ENCODE measurements at places on chromosomes 13 and 19.

DNA sequence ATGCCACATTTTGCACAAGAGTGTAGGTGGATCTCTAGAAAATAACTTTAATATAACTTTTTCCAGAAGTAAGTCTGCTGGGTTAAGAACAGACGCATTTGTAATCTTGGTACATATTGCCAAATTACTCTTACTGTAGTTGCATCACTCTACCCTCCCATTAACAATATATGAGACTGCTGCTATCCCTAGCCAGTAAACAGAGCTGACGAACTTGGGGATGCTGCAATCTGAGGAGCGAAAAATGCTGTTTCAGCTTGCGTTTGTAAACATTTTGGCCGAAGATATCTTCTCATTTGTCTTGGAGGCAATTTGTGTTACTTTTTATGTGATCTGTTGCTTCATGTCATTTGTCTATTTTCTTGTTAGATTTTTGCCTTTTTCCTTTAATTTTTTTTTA, 1482.8 kb downstream of the OLFM4 start:
- peak; percentile 21 for DNase-seq

DNA sequence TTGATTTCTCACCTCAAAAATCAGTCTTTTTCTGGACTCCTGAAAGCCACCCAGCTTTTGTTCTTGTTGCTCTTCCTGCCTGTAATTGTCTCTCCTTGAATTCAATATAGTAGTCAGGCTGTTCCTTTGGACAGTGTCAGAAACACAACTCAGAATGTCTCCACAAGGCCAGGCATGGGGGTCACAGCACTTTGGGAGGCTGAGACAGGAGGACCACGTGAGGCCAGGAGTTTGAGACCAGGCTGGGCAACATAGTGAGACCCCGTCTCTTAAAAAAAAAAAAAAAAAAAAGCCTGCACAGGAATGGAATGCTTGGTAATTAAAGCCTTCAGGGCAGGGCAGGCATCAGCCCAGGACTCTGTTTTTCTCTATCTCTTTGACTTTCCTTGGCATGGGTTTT, 8.9 kb upstream of the BAX start:
- DNase-seq, result no peak

- DNase-seq, result no peak
These were observed 739.4 kb upstream of the GPC6 start for GRCh38 chr13:92487238-92487637.

GRCh38 chr13:66102864-66103263, 1127.3 kb downstream of the PCDH9 start:
- no peak for DNase-seq

- no peak for DNase-seq
These were observed 8.0 kb upstream of the DHRS12 start for GRCh38 chr13:51811920-51812451.

GRCh38 chr19:1751367-1752008, 1.8 kb upstream of the ONECUT3 start:
- DNase-seq, result no peak

GRCh38 chr19:14112809-14113385, 4.7 kb downstream of the PRKACA start:
- DNase-seq, result peak; percentile 76

GRCh38 chr13:46307554-46307953, 79.5 kb downstream of the RUBCNL start:
- no peak for DNase-seq

DNA sequence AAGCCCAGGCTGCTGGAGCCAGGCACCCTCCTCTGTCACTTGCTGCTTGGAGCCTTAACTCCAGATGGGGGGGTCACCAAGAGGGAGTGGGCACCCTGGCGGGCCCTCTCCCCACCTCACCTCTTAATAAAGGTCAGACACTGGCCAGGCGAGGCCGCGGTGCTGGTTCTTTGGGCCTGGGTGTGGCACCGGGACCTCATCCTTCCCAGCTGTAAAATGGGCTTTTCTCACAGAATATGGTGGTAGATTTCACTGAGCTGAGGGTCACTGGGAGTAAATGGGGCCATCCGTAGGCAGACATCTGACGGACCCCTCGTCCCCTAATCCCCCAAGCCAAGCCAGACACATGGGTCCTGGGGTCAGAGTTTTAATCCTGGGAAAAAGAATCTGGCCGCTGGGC, 14.9 kb downstream of the STAP2 start:
- DNase-seq, result no peak

- DNase-seq, result no peak
These were observed 23.1 kb downstream of the SIGLEC5 start for GRCh38 chr19:51607077-51607476.

GRCh38 chr19:10317857-10318462, 2.1 kb upstream of the FDX2 start:
- no peak for DNase-seq

DNA sequence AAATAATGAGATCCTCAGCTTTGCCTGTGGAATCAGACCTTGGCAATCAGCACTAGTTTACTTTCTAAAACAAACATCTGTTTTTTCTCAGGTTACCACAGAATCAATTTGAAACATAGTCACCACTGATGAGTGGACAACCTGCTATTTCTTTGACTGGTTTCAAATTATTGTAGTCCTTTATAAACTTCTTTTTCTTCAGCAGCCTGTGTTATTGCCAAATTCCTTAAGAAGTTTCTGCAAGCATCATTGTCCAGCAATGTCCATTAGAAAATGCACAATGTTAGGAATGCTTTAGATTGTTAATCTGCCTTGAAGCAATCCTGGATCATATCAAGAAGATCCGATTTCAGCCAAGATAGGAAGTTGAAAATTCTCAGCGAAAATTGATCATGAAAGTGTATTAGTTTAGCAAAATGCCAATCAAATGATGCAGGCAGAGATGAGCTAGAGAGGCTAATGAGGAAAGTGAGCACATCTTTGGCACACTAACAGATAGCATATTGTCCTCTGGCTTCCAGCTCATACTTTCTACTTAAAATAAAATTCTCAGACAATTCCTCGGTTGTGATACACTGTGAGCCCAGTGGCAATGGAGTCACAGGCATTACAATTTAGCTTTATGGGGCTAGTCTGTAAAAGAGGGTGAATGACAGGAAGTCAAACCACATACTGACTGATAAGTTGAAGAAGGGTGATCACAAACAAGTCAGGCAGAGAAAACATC, 270.6 kb downstream of the SLITRK6 start:
- DNase-seq, result peak; percentile 80

DNA sequence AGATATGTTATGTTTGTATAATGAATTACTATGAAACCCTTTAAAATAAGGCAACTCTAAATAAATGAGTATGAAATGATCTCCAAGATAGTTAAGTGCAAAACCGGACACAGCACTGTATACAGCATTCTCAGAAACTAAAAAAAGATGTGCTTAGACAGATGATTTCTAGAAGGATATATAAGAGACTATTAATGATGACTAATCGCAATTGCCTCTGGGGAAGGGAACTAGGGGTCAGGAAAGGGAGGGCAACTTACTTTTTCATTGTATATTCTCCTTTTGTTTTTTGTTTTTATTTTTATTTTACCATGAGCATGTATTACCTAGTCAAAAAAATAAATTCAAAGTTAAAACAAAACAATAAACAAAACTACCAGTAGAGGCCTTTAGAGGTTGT, 12.8 kb downstream of the PEG3 start:
- DNase-seq, result no peak

- DNase-seq, result no peak
These were observed 79.2 kb downstream of the SLAIN1 start for GRCh38 chr13:77776704-77777103.

DNA sequence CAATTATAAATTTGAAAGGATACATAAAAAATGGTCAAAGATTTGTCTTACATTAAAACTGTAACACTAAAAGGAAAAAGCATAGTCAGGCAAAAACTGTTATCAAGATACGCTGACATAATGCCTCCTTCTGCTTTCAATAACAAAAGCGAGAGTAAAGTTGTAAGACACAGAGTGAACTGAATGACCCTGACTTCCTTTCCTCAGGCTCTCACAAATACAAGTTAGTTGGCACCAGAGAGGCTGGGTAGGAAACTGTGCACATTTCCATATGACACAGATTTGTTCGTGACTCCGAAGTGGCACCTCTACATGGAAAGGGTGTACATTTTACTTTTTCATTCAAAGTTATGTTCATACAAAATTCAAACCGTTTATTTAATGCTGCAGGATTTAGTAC, 15.4 kb downstream of the FGF14 start:
- no peak for DNase-seq

DNA sequence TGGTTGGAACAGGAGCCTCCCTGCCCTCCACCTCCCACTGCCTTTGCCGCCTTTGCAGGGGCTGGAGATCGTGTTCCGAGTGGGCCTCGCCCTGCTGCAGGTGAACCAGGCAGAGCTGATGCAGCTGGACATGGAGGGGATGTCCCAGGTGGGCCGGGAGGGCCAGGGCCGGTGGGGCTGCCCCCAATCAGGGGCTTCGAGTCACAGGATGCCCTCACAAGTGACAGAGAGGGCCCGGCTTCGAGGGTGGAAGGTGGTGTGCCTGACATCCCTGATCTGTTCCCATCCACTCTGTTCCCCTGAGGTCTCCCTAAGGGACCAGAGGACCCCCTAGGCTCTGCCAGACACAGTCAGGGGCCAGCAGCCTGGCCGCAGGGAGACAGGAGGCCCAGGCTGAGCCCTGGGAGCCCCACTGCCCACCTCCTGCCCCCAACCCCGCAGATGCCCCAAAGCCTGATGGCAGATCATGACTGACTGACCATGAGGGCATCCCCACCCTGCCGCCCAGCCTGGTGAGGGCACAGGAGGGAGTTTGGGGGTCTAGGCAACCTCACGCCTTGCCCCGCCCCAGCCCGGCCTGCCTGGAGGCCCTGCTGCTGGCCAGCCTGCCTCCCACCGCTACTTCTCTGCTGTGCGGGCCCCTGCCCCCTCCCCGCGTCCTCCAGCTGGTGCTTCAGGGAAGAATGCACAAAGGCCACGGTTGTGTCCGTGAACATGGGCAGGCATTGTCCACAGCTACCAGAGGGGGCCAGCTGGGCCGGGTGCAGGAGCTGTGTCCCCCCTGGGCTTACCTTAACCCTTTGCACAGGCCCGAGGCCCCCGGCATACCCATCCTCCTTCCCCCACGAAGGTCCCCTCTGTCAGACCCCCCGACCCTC, 21.8 kb downstream of the EVI5L start:
- no peak for DNase-seq

GRCh38 chr19:14048443-14049153, 13.3 kb downstream of the PALM3 start:
- no peak for DNase-seq

- no peak for DNase-seq
These were observed 5.1 kb downstream of the TBCB start for GRCh38 chr19:36120092-36120983.

DNA sequence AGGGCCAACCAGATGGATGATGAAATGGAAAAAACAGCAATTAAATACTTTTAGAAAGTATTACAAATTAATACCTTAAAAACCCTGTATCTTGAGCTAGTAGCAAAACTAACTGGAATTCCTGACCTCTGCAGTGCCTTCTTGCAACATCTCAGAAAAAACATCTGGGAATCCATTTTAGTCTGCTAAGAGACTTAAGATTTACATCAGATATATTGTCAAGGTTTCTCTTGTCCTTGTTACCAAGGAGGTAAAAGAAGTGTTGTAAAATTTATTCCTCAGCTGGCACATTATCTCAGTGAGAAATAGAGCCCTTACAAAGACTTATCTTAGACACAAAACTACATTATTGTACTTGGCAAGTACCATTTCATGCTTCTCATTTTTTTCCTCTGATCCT, 18.5 kb downstream of the KCNRG start:
- DNase-seq, result peak; percentile 39

GRCh38 chr13:113528101-113528812, 37.7 kb upstream of the DCUN1D2 start:
- DNase-seq, result no peak

- DNase-seq, result no peak
These were observed 182.7 kb downstream of the TBC1D4 start for GRCh38 chr13:75299246-75299645.

- no peak for DNase-seq
These were observed 8.9 kb upstream of the WBP4 start for GRCh38 chr13:41052441-41052840.

DNA sequence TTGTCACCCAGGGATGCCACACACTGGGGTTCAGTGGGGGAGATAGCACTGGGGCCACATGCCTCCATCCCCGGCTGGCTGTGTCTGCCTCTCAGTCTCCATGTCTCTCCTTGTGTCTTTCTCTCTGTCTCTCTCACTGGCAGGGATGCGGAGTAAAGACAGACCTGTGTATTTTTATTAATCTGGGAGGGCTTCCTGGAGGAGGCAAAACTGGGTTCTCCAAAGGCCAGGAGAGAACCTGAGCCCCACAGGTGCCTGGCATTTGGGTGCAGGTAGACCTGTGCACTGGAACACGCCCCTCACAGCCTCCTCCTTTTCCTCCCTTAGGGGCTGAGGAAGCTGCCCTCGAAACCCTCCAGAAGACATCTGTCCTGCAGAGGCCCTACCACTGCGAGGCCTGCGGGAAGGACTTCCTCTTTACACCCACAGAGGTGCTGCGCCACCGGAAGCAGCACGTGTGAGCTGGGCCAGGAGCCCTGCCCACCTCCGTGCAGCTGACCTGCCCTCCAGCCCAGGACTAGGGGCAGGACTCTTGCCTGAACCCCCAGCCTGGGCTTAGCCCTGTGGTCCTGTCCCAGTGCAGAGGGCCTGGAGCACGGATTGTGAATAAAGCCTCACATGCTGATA, 32.7 kb downstream of the DHX34 start:
- DNase-seq, result no peak

GRCh38 chr13:111156421-111156820, 41.3 kb downstream of the ARHGEF7 start:
- no peak for DNase-seq

GRCh38 chr19:3319643-3320353, 46.6 kb upstream of the NFIC start:
- DNase-seq, result no peak

DNA sequence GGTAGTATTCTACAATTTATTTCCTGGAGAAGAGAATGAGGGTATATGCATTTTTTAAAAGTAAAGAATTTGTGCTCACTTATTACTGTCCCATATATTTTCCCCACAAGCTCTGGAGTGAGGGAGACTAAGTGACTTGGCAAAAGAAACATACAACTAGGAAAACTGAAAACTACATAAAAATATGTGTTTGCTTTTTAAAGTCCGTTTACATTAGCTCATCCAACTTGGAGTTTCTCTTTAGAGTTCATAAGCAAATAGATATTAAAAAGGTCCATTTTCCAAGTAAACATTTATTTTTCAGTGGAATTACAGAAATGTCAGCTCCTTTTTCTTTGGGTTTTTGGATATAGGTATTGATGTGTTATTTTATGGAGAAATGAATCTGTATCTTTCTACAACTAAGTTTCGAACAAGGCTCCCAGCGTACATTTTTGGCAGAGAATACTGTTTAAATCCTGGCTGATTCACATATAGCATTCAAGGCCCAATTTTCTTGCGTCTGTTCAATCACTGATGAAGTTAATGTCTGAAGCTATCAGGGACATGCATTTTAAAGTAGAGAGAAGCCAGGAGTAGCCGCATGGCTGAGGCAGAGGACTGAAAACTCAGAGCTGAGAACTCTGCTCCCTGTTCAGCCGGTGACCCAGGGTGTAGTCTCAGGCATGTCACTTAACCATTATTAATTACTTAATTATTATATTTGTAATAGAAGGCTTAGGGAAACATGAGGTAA, 729.4 kb downstream of the EFNB2 start:
- peak; percentile 57 for DNase-seq

- DNase-seq, result no peak
These were observed 24.1 kb downstream of the SLC25A30 start for GRCh38 chr13:45393941-45394570.

GRCh38 chr13:110593430-110594130, 21.8 kb upstream of the NAXD start:
- DNase-seq, result peak; percentile 78

- DNase-seq, result peak; percentile 30
These were observed at the start of gene RYR1 for GRCh38 chr19:38433268-38433733. TSS of gene RYR1 (plus strand) at chr19:38433691. CDS start at chr19:38433830, 139 bp downstream.

Data from lung (tissue), 17 donors.